Endothelial cell (in vitro differentiated cells): ENCODE measurements at places on chromosomes 1 and 21. TPM values are rescaled to one million over a fixed set of nuclear protein-coding genes. Genes with fewer than 3 reads are reported as not detected.

DNA sequence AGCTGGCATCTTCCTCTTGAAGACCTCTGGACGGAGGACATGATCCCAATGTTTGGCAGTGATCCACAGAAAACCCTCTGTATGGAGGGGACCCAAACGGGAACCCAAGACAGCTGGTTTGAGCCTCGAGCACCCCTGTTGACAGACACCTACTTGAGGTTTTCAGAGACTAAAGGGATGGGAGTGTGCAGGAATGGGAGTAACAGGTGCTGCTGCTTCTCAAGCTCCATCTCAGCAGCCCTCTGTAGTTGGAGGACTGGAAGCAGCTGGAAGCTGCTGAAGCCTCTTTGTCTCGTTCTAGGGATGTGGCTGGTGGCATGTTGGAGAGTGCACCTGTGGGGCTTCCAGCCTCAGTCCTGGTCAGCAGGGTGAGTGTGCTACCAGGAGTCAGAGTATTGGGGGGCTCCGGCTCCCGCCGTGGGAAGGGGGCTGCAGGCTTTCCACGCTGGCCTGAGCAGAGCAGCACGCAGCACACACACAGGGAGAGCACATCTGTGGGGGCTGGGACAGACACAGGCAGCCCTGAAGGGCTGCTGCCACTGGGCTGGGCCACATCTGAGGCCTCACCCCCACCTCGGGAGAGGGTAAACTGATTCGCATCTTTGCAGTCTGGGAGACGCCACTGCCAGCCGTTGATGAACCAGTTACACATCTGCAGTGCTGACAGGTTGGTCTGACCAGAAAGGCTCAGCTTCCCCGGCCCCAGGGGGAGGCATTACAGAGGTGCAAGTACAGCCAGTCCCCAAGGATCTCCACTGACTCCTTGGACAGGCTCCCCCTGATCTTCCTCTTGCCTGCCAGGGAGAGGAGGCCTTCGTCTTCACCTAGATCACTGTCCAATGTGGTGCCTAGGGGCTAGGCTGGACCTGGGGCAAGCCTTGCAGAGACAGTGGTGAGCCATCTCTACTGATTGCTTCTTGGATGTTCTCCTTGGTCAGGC is 56.6 kb downstream of the ADSS2 start:
- no peaks in the 10 kb centered on the region for H3K4me1 ChIP-seq
- H3K27ac ChIP-seq, result no peak overlapping the region
- H3K27me3 ChIP-seq, result peaks cover 4% of the 10 kb centered on the region
- no peak overlapping the region for H3K4me3 ChIP-seq
- no peak for DNase-seq
- H3K36me3 ChIP-seq, result no peaks in the 10 kb centered on the region

GRCh38 chr1:180486092-180486491 is 16.3 kb downstream of the ACBD6 start:
- peaks cover 5% of the 10 kb centered on the region for H3K36me3 ChIP-seq
- H3K4me3 ChIP-seq, result no peak overlapping the region
- no peaks in the 10 kb centered on the region for H3K4me1 ChIP-seq
- no peak for DNase-seq
- no peak overlapping the region for H3K27ac ChIP-seq

ARMH1 gene
- total RNA-seq, result 4.1 TPM

CLCA1 gene
- not detected for total RNA-seq
